Vagina (tissue), 2 donors: ENCODE measurements at places on chromosomes 13 and 19.

- DNase-seq = no peak
Measured at GRCh38 chr13:99545361-99545760, 44.1 kb downstream of the TM9SF2 start.

DNA sequence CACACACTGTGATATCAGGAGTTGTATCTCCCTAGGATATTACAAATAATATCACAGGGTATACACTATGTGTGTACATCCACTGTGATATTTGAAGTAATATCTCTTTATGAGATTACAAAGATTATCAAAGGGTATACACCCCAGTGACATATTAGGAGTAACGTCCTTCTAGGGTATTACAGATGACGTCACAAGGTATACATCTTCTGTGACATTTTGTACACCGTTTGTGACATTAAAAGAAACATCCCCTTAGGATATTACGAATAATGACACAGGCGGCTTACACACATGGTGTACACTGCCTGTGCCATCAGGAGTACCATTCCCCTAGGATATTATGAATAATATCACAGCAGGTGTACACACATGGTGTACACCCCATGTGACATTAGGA, 13.4 kb upstream of the RGCC start:
- no peak for DNase-seq

GRCh38 chr19:54203151-54203611, 2.5 kb downstream of the RPS9 start:
- no peak for DNase-seq

- DNase-seq = no peak
Measured at GRCh38 chr13:27338207-27338606, 67.6 kb downstream of the RASL11A start.

GRCh38 chr13:99273128-99273527, 14.9 kb upstream of the GPR18 start:
- no peak for DNase-seq

GRCh38 chr13:73602295-73602694, 531.9 kb downstream of the KLF12 start:
- no peak for DNase-seq

DNA sequence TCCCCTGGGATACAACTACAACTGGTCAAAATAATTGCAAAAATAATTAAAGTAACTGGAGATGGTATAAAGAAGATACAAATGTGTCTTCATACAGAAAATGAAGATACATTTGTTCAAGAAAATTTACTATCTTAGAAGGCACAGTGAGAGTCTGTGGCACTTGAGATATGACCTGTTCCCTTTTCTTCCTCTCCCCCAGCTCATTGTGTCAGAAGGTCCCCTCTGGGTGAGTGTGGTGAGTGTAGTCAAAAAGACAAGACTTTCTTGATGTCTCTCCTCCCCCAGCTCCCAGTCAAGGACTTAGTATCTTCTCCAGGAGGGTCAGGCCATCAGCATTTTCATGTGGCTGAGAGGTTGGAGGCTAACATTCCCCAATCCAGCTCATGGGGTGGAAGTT, 51.7 kb downstream of the EDNRB start:
- no peak for DNase-seq

GRCh38 chr19:3570606-3571011, 2.1 kb upstream of the HMG20B start:
- no peak for DNase-seq

GRCh38 chr13:66553391-66553790, 676.7 kb downstream of the PCDH9 start:
- no peak for DNase-seq

DNA sequence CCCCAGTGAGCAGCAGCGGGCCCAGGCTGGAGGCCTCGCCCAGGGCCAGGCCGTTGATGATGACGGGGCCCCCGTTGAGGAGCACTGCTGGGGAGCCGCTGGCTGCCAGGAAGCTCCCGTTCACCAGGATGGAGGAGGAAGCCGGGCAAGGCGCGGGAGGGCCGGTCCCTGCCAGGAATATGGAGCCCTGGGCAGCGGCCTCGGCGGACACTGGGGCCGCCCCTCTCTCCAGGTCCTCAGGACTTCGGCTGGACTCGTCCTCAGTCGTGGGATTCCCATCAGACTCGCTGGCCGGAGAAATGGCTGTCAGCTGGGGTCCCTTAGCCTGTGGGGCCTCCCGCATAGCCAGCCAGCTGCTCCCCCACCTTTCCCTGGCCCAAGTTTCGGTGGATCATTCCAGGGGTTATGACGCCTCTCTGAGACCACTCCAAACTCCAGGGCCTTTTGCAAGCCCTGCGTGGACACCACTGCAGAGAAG, 2.1 kb downstream of the SIX5 start:
- DNase-seq = no peak

- DNase-seq = no peak
Measured at GRCh38 chr13:80161219-80161618, 179.7 kb downstream of the SPRY2 start.

- no peak for DNase-seq
Measured at GRCh38 chr19:31015778-31016177, 333.5 kb downstream of the TSHZ3 start.

- DNase-seq = no peak
Measured at GRCh38 chr19:31947436-31948115, 397.8 kb upstream of the ZNF507 start.

DNA sequence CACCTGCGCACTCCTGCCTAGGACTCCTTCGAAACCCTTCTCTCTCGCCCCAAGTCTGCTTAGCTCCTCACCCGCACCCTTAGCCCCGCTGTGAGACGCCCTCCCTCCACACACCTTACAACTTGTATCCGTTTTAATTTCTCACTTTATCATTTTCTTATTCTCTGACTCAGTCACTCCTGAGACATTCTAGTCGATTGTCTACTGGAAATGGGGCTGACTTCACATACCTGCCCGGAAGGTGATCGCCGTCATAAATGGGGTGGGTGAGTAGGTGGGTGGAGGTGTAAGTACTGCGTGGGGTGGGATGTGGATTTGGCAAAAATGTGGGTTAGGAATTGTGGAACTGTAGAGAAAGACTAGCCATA, 714 bp downstream of the NDFIP2 start:
- no peak for DNase-seq

- DNase-seq = no peak
Measured at GRCh38 chr13:48448959-48449614, 36.2 kb upstream of the LPAR6 start.

DNA sequence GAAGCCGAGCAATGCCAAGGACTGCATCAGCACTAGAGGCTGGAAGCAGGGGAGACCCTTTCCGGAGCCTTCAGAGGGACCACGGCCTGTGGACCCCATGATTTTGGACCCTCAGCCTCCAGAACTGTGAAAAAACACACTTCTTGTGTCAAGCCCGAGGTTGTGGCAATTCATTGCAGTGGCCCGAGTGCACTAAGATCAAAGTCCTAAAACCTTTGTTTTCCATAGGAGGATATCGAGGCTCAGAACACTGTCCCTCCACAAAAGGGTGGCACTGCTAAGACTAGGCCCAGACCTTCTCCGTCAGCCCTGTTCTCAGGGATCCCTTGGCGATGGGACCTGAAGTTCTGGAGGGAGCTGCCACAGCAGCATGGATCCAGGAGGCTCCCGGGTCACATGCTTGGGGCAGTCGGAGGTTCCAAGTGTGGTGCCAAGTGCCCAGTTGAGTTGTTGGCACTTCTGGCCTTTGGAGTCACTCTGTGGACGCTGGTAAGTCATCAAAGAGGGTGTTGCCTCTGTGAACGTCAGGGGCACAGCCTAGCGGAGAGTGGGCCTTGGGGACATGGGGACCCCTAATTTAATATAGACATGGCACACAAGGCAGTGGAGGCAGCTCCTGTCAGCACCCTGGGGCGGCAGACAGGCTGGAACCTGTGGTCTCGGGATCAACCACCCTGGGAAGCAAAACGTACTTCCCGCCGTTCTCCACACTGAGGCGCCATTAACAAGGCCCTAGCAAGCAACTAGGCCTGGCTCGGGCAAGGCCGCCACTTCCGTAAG, 199.2 kb downstream of the COL4A1 start:
- peak; percentile 81 for DNase-seq

GRCh38 chr13:77580748-77581147, 45.2 kb downstream of the SCEL start:
- DNase-seq = no peak

- DNase-seq = no peak
Measured at GRCh38 chr13:108595436-108596274, 33.8 kb upstream of the MYO16 start.

- no peak for DNase-seq
Measured at GRCh38 chr19:3670796-3671679, 29.2 kb downstream of the PIP5K1C start.

DNA sequence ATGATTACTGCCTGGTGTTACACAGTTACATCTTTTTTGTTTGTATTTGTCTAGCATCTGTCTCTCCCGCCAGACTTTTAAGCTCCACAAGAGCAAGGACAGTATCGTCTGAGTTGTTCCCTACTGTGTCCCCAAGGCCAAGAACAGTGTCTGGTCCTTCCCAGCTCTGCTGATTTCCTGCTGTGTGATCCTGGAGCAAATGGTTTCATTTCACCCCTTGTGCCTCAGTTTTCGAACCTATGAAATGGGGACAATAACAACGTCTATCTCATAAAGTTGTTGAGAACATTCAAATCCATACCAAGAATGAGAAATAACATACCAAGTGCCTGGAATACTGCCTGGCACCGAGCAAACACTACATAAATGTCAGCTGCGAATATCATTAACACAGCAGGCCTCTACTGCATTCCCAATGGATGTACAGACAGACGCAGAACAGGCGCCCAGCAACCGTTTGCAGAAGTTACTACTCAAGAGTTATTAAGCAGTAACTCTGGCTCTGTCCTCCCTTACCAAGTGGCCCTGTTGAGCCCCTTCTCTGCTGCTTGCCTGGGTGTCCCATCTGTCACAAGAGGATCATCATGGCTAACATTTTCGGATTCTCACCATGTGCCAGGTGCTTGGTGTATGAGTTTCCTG, 11.4 kb downstream of the XRCC1 start:
- no peak for DNase-seq

GRCh38 chr19:3073159-3073563, 10.9 kb upstream of the TLE5 start:
- DNase-seq = no peak

GRCh38 chr13:114067886-114068651, 64.4 kb downstream of the RASA3 start:
- DNase-seq = no peak

DNA sequence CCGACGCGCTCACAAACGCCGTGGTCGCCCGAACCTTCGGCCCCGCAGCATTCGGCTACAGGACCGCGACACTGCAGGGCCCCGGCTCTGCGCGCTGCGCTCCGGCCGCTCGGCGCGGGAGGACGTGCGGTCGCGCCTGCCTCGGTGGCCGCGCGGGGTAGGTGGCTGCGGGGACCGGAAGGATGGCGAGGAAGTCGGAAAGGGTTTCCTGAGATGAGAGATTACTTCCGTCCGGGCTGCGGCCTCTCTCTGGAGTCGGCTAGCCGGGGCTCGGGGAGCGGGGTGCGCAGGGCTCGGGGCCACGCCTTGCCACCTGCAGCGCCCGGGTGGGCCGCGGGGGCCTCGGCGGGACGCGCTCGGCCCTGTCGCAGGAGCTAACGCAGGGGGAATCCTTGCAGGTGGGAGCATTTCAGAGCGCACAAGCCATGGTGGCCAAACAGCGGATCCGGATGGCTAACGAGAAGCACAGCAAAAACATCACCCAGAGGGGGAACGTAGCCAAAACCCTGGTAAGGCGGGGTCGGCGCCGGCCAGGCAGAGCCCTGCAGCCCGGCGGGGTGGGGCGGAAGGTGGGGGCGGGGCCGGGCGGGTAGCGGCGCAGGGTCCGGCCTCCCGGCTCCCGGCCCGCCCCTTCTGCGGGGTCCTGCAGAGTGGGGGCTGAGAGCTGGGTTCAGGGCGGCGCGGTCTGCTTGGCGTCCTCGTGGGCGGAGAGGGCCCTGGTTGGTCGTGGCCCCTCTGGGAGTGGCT, at the start of gene SERP2:
Gene SERP2, plus strand, starts transcription at position 224 of the 747 bp plus-strand sequence. Its CDS starts 202 bp downstream, at position 426.
- no peak for DNase-seq

DNA sequence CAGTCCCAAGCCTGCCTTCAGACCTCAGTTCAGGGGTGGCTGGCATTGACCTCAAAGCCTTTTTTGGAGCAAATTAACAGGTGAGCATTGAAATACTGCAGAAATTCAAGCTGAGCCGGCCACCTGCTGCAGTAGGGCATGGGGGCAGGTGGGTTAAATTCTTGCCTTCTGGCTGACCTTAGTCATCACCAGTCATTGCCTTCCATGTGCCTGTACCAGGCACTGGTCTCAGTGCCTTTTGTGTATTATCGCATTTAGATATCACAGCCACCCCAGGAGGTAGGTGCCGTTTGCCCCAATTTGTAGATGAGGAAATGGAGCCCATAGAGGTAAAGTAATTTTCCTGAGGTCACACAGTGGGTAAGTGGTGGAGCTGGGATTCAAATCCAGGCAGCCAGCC, 7.2 kb downstream of the PPP1R37 start:
- no peak for DNase-seq

GRCh38 chr13:93769101-93769500, 542.5 kb downstream of the GPC6 start:
- DNase-seq = no peak

DNA sequence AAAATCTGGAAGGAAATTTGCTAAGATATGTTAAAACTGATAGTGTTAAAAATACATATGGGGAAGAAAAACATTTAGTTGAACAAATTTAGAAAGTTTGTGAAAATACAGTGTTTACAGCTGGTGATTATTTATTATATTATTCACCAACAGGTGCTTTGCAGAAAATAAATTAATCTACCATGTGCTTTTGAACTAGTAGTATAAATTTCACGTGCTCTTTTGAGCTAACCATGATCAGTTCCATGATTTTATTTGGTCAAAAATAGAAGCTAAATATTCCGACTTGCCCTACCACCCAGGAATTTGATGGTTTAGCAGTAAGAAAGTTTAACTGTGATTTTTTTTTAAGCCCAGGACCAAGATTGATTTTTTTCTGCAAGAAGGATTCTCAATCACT, 113.3 kb downstream of the SPRY2 start:
- no peak for DNase-seq

GRCh38 chr13:61531383-61532065, 115.9 kb upstream of the PCDH20 start:
- no peak for DNase-seq

GRCh38 chr19:49071860-49072547, 495 bp downstream of the KCNA7 start:
- no peak for DNase-seq

GRCh38 chr19:34381399-34382251, 16.6 kb downstream of the GPI start:
- DNase-seq = no peak

GRCh38 chr13:33328701-33329100, 43.1 kb upstream of the STARD13 start:
- no peak for DNase-seq

DNA sequence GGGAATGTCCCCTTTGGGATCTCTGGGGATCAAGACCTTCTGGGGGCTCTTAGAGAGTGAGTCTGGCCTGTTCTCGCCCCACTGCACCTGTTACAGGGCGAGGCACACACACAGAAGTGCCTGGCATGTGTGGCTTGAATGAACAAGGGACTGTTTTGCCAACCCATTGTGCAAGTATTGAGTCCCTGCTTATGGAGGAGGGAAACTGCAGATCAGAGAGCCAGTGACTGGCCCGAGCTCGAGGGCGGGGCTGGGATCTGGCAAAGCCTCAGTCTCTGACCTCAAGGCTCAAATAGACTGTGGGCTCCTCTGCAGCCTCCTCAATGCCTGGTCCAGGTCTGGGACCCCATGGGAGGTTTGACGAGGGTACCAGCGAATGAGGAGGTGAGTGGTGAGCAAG, 5.5 kb downstream of the RAVER1 start:
- no peak for DNase-seq
